Bronchial epithelial cell (primary cell): ENCODE measurements at places on chromosomes 5 and 9.
A peak's percentile ranks its signal among the peaks of the same experiment; 100 is the strongest.

- DNase-seq = no peak
Observed at GRCh38 chr5:179880066-179880650, 21.5 kb upstream of the MRNIP start.

GRCh38 chr9:36325081-36325828, 67.0 kb upstream of the GNE start:
- DNase-seq = no peak

DNA sequence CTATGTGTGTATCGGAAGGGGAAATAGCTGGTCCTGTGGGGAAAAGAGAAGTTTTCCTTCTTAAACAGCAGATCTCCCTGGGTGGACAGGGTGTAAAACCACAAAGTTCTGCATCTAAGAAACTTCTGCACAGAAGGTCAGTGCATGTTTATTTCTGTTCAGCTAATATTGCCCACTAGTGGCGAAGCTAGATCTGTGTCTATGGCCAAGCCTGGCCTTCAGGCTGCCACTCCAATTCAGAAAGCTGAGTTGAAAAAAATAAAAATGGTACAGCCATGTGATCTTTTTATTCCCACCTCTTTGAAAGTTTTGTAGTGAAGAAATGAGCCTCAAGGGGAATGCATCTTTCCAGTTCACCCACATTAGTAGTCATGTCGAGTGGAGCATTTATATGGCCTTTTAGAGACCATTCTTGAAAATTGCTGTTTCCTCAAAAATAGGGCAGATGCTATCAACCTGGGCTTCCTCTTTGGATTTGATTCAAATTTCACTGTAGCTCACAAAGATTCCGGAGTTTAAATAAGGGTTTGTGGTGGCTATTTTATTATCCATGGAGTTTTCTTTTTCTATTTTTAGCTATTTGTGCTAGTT, 488.0 kb downstream of the PRELID2 start:
- peak; percentile 47 for DNase-seq

- no peak for DNase-seq
Observed at GRCh38 chr9:2208465-2208864, 193.3 kb downstream of the SMARCA2 start.

DNA sequence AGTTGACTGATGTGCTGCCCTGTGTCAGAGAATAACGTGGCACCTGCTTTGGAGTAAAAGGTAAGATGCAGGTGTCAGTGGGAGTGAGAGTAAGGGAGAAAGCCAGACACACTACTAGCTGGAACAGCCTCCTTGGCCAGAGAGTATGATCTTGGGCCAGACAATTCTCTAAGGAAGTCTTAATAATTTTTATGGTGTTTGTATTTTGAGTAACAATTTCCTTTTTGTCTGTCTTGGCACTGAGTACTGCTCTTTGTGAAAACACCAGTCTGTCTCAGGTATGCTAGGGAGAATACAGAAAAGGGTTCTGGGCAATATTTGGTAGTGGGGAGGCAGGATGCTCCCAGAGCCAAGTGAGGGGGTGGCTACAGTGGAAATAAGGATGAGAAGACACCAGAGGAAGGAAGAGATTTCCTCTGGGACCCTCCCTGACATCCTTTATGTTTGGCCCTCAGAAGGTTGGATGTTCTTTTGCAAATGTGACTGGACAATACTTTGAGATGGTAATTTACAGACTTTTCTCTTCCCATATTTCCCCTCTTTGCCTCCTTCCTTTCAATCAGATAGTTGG, 20.6 kb upstream of the PRDM6 start:
- DNase-seq = no peak

- peak; percentile 90 for DNase-seq
Observed at GRCh38 chr5:177545487-177546257, 8.7 kb downstream of the FAM193B start.

- peak; percentile 15 for DNase-seq
Observed at GRCh38 chr5:111337688-111338087, 113.5 kb downstream of the CAMK4 start.

GRCh38 chr9:95155220-95155619, 162.3 kb downstream of the FANCC start:
- no peak for DNase-seq

DNA sequence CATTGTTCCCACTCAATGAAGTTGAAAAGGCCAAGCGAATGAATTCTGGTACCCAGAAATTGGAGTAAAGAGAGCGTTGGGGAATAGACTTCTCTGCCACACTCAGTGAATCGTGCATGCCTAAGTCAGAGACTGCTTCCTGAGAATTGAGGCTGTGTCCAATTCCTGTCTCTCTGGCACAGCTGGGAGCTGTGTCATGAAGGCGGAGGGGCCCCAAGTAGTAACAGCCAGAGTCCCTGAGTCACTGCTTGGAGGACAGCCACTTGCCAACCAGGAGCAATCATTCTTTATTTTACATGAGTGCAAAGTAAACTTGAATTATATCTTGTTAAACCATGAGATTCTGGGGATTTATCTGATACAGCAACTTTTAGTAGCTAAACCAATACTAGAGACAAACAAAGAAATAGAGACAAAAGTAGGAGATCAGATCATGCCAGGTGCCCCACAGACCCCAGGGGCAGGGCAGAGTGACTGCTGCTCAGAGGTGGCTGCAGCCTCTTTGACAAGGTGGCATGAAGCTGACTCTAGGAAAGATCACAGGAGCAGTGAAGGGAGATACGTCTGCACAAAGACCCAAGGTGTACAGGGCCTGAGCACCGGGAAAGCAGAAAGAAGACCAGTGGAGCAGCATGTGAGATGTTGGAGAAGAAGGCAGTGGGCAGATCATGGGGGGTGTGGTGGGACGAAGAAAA, 246.0 kb downstream of the GADD45G start:
- DNase-seq = peak; percentile 33

DNA sequence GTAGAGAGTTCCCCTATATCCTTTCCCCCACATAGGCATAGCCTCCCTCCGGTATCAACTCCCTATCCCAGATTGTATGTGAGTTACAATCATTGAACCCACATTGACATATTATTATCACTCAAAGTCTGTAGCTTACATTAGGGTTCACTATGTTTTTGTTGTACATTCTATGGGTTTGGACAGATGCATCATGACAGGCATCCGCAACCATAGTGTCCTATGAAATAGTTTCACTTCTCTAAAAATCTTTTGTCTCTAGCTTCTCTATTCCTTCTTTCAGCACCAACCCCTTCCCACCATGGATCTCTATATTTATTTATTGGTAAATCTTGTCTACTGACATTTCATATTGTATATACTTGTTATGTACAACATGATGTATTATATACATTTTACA, 31.6 kb downstream of the TAF11L14 start:
- no peak for DNase-seq

- peak; percentile 42 for DNase-seq
Observed at GRCh38 chr9:125972012-125972729, 225.0 kb downstream of the PBX3 start.

DNA sequence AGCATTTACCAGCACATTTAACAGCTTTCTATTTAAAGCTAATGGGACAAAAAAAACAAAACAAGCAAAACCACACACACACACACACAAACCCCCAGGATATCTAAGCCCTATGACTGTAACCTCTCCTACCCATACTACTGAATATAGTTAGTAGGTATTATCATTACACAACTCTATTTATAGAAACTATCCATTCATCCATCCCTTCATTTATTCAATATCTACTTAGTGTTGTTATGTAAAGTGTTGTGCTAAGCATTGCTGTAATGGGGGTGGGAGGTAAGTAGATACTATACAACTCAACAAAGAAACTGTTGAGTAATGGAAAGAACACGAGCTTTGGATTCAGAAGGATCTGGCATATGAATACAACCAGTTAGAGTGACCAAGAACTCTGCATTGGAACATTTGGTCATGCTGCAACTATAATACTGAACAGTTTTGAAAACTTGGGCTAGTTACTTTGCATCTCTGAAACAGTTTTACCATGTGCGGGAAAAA, 82.3 kb upstream of the ZNF608 start:
- no peak for DNase-seq

DNA sequence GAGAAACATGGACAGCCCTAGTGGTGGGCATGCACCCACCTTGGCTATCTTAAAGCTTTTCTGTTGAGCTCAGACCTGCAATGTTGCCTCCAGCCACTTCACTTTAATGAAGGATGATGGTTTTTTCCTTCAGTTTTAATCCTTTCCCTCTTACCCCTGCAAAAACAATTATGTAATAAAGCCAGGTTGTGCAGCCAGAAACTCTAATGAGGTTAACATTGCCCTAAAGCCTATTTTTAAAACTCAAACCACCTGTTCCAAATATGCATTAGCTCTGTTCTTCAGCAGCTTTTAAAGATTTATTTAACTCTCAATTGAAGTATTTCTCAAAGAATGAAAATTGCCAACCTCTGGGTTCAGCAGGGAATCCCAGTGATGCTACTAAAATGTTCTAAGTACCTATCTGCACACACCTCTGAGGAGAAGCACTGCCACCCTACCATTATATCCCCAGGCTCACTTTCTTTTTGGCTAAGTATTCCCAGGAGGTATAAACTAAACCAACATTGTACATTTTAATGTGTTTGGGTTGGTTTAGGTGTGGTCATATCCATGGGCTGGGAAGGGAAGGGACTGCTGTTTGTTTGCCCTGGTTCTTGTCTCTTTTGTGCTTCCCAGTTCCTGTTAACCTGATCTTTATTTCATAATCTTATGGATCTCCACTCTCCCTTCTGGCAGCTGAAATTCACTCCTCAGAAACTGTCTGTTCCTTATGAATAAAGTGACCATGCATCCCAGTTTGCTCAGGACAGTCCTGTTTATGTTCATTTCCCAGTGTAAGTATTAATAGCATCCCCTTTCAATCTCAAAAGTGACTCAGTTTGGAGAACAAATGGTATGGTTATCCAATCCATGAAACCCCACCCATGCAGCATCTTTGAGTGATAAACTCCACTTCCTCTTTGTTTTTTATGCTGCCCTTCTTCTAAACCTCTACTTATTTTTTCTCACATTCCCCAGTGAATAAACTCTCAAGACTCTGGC, 251.7 kb downstream of the RAB3C start:
- no peak for DNase-seq

DNA sequence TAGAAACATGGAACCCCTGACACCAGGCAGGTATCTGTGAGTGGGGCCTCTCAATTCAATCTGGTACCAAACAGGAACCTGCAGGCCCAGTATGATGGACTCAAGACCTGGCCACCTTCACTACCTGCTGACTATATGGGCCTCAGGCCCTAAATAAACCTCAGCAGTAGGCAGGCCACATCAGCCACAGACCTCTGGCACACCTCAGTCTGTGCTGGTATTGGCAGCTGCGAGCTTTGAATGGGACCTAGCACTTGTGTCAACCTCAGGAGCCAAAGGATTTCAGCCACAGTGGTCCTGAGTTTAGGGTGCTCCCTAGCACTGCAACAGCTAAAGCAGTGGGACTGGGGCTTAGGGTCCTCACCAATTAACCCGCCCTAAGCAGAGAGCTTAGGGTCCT, 325.5 kb downstream of the ZNF608 start:
- no peak for DNase-seq

DNA sequence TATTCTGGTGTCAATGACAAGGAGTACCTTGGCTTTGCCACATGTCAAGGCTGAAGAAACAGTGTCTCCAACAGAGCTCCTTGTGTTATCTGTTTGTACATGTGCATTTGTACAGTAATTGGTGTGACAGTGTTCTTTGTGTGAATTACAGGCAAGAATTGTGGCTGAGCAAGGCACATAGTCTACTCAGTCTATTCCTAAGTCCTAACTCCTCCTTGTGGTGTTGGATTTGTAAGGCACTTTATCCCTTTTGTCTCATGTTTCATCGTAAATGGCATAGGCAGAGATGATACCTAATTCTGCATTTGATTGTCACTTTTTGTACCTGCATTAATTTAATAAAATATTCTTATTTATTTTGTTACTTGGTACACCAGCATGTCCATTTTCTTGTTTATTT, 19.8 kb downstream of the CD274 start:
- DNase-seq = no peak

DNA sequence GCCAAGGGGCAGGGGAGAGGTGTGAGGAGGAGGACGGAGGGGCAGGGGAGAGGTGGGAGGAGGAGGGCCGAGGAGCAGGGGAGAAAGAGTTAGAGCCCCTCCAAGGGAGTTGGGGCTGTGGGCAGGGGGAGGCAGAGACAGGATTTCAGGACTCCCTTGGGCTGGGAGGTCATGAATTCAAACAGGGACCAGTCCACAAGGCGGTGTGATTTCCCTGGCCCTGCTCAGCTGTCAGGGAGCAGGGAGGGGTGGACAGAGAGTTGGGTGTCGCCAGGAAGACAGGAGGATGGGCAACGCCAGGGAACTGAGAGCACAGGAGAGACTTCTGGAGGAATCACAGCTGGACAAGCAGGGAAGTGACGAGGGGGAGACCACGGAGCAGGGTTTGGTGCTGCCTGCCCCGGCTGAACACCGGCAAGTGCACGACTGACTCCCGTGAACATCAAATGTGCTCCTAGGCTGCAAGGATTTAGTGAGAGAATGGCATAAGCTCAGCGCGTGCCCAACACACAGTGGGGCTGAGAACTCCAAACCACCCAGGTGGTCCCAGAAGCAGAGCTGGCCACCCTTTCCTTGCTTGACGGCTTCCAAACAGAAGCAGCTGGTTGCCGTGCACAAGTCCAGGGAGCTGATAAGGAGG, 17.8 kb upstream of the OLFM1 start:
- no peak for DNase-seq

- no peak for DNase-seq
Observed at GRCh38 chr9:126431077-126431742, 104.6 kb downstream of the MVB12B start.

DNA sequence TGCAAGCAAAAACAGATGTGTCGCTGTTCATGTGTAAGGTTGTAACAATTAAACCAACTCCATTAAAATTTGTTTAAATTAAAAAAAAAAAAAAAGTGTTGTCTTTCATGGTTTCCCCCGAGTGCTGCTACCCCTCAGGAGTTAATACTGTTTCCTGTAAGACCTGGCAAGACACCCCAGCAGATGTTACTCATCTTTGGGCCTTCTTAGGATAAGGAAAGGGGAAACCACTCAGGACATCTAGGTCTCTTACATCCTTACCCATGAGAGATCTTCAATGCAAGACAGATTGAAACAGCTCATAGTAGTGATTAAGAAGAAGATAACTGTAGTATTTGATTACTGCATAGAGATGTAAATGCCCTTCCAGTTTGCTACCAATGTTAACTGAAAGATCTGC, 33.5 kb upstream of the F2R start:
- no peak for DNase-seq

- peak; percentile 30 for DNase-seq
Observed at GRCh38 chr5:42949348-42950115, 90.6 kb downstream of the ANXA2R start.

- no peak for DNase-seq
Observed at GRCh38 chr5:160506006-160507004, 84.7 kb downstream of the PTTG1 start.

GRCh38 chr5:137254119-137255090, 244.7 kb downstream of the SPOCK1 start:
- no peak for DNase-seq

- DNase-seq = no peak
Observed at GRCh38 chr5:78288246-78288645, 6.3 kb downstream of the AP3B1 start.

DNA sequence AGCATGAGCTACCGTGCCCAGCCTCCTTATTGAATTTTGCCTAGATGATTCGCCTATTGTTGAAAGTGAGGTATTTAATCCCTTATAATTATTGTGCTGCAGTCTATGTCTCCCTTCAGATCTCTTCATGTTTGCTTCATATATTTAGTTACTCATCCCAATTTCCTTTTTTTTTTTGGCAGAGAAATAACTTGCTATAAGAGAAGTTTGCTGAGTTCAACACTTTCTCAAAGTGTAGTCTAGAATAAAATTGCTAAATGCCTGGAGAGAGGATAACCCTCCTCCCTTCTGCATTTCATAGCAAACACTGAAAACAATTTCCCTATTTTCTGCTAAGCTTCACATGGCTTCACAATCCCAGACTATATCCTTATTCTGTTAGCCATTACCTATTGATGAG, 136.6 kb upstream of the CD180 start:
- DNase-seq = no peak
